NCI-H2171 (cell line): ENCODE measurements at places on chromosomes 1 and 21.

GRCh38 chr1:205663286-205663936 is 16.9 kb downstream of the SLC45A3 start:
- no peak for DNase-seq

- DNase-seq: peak; percentile 83
Measured at GRCh38 chr1:935751-936231, 12.1 kb downstream of the SAMD11 start.

DNA sequence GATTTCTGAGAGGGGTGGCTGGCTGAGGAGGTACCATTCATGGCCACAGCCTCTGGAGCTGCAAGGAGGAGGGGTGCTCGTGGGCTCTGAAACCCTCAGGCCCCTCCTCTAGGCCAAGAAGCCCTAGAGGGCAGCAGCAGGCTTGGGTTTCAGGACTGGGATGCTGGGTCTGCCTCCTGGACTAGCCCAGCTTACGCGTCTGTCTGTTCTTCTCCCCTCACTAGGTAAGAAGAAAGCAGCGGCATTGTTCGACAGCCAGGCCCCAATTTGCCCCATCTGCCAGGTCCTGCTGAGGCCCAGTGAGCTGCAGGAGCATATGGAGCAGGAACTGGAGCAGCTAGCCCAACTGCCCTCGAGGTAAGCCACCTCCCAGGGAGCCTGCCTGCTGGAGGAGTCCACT is 60.3 kb downstream of the TMEM53 start:
- DNase-seq: no peak

DNA sequence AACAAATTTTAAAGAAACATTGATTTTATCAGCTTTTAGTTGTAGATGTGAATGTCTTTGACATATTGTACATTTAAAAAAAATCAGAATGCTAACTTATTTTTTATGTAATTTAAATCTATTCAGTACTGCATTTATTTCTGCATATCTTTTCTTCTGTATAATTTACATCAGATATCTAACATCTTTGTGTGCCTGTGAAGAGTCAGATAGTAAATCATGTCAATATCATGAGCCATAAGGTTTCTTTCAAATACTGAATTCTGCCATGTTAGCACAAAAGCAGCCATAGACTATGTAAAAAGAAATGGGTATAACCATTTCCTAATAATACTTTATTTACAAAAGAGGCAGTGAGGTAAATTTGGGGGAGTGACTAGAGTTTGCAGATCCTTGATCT is 1829.2 kb downstream of the NCAM2 start:
- no peak for DNase-seq

DNA sequence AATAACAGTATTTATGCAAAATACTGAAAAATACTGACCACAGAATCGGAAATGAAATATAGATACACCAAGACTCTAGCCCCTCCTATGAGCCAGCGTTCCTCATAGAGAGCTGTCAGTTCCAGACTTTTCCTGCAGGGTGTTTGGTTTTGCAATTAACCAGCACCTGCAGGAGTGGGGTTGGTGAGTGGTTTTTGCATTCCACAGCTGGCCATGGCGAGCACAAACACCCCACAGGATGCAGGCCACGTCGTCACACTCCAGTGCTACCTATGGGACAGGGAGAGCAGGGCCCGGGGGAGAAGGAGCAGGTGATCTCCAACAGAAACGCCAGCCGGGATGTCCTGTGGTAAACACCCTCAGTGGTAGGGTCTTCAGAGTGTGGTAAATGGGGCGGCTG is 94.1 kb downstream of the ERG start:
- DNase-seq: no peak

DNA sequence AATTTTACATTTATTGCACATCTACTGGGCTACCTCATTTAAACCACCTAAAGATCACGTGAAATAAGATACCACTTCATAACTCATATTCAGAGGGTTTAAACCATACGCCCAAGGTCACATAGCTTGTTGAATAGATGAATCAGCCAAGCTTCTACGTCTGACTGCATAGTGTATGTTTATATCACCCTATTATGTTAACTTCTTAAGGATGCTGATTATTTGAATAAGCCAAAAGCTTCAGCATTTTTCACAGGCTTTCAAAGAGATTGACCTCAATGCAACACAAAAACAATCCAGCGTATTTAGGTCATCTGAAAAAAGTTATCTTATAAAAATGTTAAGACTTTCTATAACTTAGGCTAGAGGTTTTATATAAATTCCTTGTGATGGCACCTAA is 373.8 kb downstream of the TGFB2 start:
- no peak for DNase-seq

DNA sequence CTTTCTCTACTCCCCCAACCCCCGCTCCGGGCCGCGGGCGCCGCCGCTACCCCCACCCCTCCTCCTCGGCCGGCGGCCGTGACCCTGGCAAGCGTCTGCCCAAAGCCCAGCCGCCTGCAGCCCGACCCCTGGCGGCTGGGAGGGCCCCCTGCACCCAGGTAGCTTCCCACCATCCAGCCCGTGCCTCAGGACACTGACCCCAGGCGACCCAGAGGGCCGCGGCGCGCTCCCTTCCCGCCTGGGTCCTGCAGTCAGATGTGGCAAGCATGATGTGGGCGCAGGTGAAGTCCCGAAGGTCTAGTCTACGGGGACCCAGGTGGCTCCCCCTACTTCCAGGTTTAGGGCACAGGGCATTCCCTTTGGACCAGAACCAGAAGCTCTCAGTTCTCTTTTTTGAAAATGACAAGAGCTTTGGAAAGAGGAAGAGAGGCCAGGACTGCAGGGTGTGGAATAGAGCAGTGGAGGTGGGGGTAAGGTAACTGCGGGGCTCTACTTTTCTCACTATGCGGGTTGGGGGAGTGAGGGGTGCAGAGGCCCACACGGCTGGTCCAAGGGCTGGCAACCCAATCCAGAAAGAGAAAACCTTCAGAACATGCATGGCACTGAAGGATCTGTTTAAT is at the start of gene DENND4B:
TSS of gene DENND4B (minus strand) at position 97 of the 620 bp plus-strand sequence. CDS start 2,344 bp downstream, outside the sequence.
- peak; percentile 69 for DNase-seq

DNA sequence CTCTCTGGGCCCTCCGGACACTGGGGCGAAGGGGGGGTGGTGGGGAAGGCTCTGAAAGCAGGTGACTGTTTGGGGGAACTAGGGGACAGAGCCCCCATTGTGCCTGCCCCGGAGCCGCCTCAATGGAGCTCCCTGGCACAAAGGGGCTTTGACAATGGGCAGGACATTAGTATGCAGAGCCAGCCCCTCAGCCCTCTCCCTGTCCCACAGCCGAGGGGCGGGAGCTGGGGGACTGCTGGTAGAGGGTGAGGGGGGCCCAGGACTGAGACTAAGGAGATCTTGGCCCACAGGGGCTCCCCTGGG is 7.8 kb downstream of the KCNJ10 start:
- DNase-seq: no peak

DNA sequence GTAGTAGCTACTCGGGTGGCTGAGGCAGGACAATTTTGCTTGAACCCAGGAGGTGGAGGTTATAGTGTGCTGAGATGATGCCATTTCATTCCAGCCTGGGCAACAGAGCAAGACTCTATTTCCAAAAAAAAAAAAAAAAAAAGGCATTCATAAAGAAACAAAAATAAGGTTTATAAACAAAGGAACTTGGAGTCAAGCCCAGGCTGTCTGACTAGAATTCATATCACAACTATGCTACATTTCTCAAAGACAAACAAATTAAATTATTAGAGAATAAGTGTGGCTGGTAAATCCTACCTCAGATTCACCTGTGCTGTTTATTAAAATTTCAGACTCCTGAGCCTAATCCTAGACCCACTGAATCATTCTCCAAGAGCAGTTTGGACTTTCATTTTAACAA is 4.2 kb downstream of the GCLM start:
- no peak for DNase-seq

- no peak for DNase-seq
Measured at GRCh38 chr1:103122983-103123720, 14.8 kb upstream of the COL11A1 start.

DNA sequence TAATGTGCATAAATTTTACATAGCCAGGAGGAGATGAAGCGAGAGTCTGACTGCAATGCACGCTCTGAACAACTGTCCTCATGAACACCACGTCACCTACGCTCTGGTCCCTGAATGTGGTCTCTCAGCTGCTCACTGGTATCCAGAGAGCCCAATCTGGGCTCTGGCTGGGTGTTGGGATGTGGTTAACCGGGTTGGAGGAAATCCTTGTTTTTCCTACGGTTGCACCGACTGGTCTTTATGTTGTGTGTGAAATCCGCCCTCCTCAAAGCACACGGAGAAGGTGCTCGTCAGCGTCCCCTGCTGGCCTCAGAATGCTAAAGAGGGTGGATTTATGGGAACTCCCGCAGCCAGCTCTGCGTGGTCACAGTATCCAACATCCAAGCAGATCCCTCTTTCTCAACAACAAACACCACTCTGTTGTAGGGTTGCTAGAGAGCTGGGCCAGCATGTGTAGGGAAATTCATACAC is 51.8 kb upstream of the FAM89A start:
- no peak for DNase-seq

- DNase-seq: no peak
Measured at GRCh38 chr1:34050709-34051485, 114.1 kb downstream of the CSMD2 start.

DNA sequence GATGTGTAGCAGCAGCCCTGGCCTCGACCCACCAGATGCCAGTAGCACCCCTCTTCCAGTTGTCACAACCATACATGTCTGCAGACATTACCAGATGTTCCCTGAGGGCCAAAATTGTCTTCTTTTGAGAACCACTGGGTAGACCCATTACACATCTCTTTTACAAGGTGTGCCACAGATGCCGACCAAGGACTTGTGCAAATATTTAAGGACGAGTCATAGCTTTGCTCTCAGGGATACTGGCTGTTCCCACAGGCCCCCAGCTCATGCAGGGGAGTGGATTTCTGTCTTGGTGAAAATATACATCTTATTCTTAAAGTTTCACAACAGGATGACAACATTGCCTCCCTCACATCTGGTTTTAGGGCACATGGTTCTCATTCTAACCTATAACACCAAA is 59.4 kb upstream of the ZBTB18 start:
- no peak for DNase-seq

DNA sequence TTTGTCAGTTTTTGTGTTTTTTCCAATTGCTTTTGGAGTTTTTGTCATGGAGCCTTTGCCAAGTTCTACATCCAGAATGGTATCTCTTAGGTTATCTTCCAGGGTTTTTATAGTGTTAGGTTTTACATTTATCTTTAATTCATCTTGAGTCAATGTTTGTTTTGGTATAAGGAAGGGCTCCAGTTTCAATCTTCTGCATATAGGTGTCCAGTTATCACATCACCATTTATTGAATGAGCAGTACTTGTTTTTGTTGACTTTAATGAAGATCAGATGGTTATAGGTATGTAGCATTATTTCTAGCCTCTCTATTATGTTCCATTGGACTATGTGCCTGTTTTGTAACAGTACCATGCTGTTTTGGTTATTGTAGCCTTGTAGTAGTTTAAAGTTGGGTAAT is 1233.1 kb downstream of the PLA2G4A start:
- DNase-seq: no peak

GRCh38 chr1:43533584-43533983 is 2.9 kb downstream of the PTPRF start:
- no peak for DNase-seq

GRCh38 chr1:31954607-31955283 is 16.6 kb upstream of the PTP4A2 start:
- no peak for DNase-seq

- no peak for DNase-seq
Measured at GRCh38 chr1:98221923-98222322, 301.1 kb upstream of the DPYD start.

DNA sequence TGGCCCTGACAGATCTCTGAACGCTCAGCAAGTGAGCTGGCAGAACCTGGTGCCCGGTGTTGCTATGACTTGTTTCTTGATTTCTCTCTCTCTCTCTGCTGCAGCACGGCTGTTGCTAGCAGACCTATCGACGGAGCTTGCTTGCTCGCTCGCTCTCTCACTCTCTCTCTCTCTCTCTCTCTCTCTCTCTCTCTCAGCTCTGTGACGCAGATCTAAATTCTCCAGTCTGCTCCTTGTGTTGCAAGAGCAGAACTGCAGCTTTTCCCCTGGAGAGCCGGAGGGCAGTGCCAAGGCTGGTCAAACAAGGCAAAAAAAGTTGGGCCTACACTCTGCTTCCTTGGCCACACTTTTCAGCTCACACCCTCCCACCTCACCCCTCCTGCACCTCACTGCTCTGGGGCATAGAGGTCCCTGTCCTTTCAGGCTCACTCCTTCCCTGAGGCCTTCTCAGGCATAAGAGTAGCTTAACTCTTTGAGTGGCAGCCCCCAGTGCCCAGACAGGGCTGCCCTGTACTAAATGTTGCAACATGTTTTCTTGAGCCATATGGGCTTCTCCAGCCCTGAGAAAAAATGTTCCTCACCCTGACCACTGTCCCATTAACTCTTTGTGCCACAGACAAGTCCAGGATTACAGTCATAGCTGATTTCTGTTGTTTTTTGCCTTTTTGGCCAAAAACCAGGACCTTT is 72.2 kb downstream of the CD46 start:
- no peak for DNase-seq

DNA sequence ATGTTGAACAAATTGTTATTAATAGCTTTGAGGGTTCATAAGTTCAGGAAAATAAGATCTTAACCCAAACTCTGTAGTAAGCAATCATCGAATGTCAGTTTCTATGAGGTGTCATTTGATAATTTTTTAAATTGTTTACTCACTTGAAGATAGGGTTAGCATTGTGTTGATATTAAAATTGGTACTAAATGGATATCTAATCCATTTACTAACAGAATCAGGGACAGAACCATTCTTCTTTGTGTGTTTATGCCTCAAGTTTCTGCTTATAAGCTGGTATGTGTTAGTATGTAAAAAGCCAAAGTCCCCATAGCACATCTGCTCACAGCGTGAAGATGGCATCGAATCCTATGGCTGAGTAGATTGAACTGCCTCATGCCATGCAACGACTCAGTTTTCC is 13.4 kb downstream of the DDR2 start:
- no peak for DNase-seq

GRCh38 chr1:168053681-168054080 is 83.0 kb downstream of the GPR161 start:
- no peak for DNase-seq

DNA sequence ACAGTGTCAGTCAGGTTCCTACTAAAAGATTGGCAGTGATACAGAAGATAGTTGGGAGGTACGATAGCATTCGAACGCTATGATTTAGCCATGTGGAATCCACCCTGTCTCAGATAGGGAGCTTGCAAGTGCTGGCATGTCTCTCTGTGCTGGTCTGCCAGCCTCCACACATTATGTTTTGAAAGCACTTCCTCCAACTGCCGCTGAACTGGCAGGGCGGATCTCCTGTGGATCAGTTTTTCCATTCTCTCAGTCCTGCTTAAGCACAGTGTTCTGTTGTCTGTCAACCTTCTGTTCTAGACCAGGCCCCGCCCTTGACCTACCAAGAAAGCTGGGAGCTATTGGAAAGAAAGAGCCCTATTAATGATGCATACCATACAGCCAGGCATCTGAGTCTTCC is 65.5 kb upstream of the PALMD start:
- DNase-seq: peak; percentile 26

DNA sequence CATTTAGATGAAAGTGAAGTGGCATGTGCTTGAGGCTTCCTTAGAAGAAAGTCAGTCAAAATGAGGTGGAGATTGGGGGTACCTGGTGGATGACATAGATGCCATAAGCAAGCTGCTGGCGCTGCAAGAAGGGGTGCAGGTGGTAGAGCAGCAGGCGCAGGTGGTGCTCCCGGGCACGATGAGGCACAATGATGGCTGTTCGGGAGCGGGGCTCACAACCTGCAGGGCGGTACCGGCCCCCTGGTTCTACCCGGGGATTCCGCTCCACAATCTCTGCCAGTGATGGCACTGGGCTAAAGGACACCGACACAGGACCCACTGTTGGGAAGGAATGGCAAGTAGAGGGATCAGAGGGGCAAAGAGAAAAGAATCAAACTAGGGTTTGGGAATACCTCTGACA is 2.4 kb downstream of the B4GALT3 start:
- no peak for DNase-seq

- DNase-seq: peak; percentile 54
Measured at GRCh38 chr1:71640998-71641397, 560.2 kb upstream of the ZRANB2 start.
